ENCODE measurements at places on chromosomes 16 and 17.

DNA sequence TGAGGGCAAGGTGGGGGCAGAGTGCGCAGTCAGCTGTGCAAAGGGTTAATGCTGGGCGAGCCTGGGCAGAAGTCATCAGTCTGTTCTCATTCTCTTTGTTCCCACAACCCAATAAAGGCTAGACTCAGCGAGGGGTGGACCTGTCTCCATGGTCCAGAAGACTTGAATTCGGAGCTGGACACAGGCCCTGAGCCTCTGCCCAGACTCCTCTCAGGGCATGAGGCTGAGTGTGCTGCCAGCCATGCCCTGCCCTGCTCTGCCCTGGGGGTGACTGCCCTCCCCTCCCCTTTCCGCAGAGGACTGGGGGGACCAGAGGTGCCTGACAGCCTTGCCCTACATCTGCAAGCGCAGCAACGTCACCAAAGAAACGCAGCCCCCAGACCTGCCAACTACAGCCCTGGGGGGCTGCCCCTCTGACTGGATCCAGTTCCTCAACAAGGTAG is 54.5 kb downstream of the MRC2 start:
- no peak for DNase-seq

DNA sequence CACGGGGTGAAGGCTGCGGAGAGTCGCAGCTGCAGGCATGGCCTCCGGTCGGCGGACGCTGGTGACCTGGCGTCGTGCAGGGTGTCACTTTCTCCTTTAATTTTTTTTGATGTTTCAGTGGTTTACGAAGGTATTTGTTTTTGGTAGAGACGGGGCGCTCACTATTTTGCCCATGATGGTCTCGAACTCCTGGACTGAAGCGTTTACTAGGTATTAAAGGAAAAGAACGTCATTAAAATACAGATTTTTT is 17.1 kb downstream of the ZNF213 start:
- no peak for DNase-seq

DNA sequence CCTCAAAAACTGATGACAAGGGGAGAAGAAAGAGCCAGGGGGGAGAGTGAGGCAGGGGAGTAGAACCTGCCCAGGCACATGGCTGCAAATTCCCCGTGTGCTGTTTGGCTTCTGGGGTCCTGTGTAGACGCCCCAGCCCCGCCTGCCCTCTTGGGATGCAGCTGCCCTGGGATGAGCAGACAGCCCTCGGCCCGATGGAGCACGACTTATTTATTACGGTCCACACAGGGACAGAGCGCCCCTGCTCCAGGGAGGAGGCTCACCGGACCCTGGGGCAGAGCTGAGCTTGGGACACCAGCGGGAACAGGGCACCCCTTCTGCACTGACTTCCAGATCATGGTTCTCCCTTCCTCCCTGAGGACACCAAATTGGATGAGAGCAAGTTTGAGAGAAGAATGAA is 9.1 kb downstream of the LDHD start:
- DNase-seq = no peak

- no peak for DNase-seq
These were observed 369.2 kb downstream of the SHISA9 start for GRCh38 chr16:13270602-13271001.

DNA sequence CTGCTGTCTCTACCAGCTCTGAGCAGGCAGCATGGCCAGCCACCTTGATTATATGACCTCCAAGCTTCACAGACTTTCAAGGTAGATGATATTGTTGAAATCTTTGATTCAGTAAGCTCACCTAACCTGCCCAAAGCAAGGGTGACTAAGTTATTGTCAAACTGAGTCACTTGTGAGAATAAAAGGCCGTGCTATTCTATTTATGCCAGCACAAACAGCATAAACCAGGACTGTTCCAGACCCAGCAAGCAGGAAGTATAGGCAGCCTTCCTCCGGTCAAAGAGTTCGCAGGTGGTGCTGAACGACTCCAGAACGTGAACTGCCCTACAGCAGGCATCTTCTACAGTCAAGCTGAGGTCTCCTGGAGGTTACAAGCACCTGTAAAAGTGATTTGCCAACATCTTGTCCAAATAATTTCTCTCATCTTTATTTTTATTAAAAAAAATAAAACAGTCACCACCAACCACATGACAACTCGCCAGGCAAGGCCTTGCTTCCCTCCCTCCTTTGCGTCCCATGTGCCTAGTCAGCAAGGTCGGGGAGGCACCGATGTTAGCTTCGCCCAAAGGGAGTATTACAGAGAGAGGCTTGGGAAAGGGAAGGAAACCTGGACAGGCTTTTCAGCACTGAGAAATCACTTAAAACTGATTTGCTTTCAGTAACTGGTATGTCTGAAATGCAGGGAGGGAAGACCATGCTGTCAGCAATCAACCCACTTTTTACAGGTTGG is 10.8 kb downstream of the ARL2BP start:
- no peak for DNase-seq
